ENCODE measurements at places on chromosomes 11 and 22.

DNA sequence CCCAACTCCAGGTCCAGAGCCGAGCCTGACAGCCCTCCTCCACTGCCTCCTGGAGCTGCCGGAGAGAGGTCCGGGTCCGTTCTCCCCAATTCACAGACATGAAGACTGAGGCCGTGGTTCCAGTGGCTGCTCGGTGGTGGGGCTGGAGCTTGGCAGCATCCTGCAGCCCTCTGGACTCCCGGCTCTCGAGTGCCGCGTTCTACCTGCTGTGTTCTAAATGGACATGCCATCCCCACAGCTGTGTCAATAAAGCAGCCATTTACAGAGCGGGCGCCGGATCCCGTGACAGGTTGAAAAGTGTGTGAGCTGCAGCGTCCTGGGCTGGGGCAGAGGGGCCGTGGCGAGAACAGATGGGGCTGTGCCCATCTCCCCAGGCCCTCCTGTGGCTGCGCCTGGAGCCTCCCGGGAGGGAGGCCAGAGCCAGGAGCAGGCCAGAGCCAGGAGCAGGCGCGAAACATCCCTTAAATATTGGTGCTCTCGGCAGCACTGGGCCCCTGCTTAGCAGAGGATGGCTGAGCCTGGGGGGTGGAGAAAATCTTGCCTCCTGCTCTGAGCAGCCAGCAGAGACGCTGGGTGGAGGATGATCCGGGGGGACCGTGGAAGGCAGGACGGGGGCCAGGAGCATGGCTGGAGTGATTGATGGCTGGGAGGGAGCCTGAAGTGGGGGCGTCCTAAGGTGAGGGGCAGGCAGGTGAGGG lies 46.2 kb downstream of the FLRT1 start:
- H3K36me3 ChIP-seq = no peaks in the 10 kb centered on the region
- H3K4me1 ChIP-seq = no peaks in the 10 kb centered on the region
- H3K27me3 ChIP-seq = no peaks in the 10 kb centered on the region
- H3K27ac ChIP-seq = no peak overlapping the region

GRCh38 chr11:65788821-65789220 lies 2.0 kb downstream of the OVOL1 start:
- H3K36me3 ChIP-seq = no peaks in the 10 kb centered on the region
- H3K4me3 ChIP-seq = no peak overlapping the region
- peaks cover 25% of the 10 kb centered on the region for H3K27me3 ChIP-seq
- no peak for DNase-seq
- peaks cover 11% of the 10 kb centered on the region for H3K4me1 ChIP-seq

DNA sequence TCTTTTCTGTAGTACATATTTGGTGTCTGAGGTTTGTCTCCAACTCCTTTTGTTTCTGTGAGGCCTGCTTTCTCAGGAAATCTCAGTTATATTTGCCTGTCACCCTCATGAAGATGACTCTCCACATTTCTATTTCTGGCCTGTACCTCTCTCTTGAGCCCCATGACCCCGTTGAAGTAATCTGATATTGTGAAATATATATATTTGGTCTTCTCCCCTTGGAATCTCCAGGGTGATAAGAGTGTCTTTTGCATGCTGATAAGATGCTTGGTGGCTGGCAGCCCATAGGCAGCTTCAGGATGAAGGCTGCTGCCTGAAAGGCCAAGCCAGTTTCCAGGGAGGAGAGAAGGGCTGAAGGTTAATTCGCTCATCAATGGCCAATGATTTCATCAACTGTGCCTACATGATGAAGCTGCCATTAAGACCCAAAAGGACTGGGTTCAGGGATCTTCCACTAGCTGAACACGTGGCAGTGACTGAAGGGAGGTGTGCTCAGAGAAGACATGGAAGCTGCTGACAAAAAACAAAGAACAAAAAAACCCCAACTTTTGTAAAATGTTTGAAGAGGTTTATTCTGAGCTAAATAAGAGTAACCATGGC lies 67.4 kb downstream of the MICAL2 start:
- H3K36me3 ChIP-seq = peaks cover 60% of the 10 kb centered on the region
- H3K27me3 ChIP-seq = no peaks in the 10 kb centered on the region
- no peak overlapping the region for H3K4me3 ChIP-seq
- DNase-seq = no peak

DNA sequence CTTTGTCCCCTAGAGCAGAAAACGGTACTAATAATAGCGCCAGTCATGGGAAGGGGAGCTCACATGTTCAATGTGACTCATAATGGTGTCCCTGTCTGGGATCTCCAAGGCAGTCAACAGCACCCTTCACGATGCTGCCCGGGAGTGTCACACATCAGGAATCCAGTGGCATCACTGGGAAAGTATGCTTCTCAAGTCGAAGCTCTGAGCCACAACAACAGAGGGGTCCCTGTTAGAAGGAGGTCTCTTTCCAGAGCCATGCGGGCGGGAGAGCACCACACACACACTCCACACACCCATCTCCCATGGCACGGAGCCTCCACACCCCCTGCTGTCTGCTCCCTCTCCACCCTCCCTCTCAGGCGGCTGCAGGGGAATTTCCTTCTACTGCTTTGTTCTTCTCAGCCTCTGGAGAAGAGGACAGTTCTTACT lies 119.7 kb downstream of the ETS1 start:
- H3K36me3 ChIP-seq = peaks cover 91% of the 10 kb centered on the region
- peak overlapping the region; percentile 32 for H3K27ac ChIP-seq
- no peaks in the 10 kb centered on the region for H3K27me3 ChIP-seq
- H3K4me3 ChIP-seq = no peak overlapping the region

DNA sequence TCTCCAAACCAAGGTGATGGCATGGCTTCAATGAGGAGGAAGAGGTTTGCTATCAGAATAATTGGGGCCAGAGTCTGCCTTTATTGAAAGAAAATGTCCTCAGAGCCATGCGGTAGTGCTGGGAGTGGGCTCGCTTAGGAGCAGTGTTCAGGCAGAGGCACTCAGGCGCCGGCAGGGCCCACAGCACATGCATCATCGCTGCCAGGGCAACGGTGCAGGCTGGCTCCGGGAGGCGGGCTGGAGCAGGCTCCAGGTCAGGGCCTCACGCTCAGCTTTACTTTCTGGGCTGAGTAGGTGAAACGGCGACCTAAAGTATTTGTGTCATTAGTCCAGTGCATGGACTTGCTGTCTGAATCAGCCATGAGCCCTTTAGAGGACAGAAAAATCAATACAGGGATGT lies 169.9 kb upstream of the CCDC90B start:
- no peaks in the 10 kb centered on the region for H3K4me1 ChIP-seq
- no peak overlapping the region for H3K4me3 ChIP-seq
- DNase-seq = no peak
- no peaks in the 10 kb centered on the region for H3K36me3 ChIP-seq
- H3K27ac ChIP-seq = no peak overlapping the region

GRCh38 chr11:112225753-112226061 lies 521 bp upstream of the PTS start:
- DNase-seq = no peak
- peak overlapping the region; percentile 67 for H3K27ac ChIP-seq
- peaks cover 25% of the 10 kb centered on the region for H3K36me3 ChIP-seq
- H3K27me3 ChIP-seq = no peaks in the 10 kb centered on the region

DNA sequence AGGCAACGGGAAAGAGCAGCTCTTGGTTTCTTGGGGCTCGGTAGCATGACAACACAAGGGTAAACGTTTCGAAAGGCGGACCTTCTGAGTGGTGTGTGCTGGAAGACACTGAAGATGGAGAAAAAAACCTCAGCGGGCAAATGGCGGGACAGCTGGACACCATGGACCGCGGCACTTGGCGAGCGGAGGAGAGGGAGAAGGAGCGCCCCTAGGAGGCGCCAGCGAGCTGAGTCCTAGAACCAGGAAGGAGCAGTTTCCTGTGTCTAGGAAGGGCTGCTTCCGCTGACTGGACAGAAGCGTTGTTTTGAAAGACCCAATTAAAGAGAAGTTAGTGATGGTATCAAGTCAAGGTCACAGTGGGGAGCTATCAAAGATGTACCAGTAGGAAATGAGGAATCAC lies 44.0 kb upstream of the OPCML start:
- no peaks in the 10 kb centered on the region for H3K4me1 ChIP-seq
- no peak overlapping the region for H3K4me3 ChIP-seq
- no peak overlapping the region for H3K27ac ChIP-seq
- no peaks in the 10 kb centered on the region for H3K27me3 ChIP-seq
- H3K36me3 ChIP-seq = no peaks in the 10 kb centered on the region

GRCh38 chr22:43921370-43921769 lies 2.2 kb upstream of the PNPLA3 start:
- DNase-seq = no peak
- no peaks in the 10 kb centered on the region for H3K36me3 ChIP-seq
- H3K4me3 ChIP-seq = no peak overlapping the region
- no peaks in the 10 kb centered on the region for H3K27me3 ChIP-seq
- H3K4me1 ChIP-seq = peaks cover 29% of the 10 kb centered on the region

- DNase-seq = no peak
- H3K4me1 ChIP-seq = no peaks in the 10 kb centered on the region
- H3K27ac ChIP-seq = no peak overlapping the region
- H3K4me3 ChIP-seq = no peak overlapping the region
Measured at GRCh38 chr11:14269692-14270573, 89.0 kb downstream of the RRAS2 start.

DNA sequence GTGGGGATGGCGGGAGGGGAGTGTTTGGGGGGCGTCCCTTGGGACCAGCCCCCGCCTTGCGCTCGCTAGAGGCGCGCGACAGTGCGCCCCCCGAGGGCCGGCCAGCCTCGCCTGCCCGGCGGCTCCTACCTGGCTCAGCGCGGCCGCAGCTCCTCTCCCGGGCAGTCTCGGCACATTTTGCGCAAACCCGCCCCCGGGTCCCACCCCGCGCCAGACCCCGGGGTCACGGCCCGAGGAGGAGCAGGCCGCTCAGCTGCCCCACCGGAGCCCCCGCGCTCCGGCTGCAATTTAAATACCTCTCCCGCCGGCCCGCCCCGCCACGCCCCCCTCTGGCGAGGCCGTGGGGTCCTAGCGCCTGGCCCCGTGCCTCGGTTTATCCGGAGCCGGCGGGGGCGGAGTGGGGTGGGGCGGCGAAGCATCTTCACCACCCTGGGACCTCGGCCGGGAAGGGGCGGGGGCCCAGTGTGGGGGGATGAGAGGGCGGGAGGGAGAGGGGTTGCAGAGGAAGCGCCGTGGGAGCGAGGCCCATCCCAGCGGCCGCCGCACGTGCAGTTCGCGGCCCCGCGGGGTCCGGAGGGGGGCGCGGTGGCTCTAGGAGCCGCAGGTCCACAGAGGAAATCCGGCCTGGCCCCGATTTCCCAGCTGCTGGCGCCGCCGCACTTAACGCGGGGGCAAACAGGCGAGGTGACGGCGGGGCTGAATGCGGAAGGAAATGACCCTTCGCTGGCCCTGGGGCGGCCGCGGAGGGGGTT lies at the start of gene LRRC32:
LRRC32 (minus strand) TSS at position 263 of the 752 bp plus-strand sequence. CDS start 4,793 bp downstream, outside the sequence.
- peak within 1 kb of the TSS; percentile 18 for H3K4me3 ChIP-seq
- peak; percentile 29 for DNase-seq
- H3K36me3 ChIP-seq = no peaks in the 10 kb centered on the region
- H3K27ac ChIP-seq = no peak within 1 kb of the TSS

DNA sequence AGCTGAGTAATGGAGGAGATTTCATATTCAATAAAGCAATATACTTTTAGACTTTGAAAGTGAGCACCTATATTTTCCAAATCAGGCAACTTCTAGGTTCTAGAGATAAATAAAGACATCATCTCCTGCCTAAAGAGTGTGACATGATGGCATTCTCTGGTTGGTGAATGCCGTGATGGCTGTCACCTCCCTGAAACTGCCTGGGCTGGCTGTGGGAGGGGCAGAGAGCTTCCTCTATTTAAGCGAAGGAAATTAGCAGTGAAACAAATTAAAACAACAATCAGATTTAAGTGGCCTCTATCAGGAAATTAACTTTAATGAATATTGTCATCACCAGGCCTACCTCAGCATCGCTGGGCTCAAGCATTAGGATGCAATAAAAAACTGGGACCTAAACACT lies 113.9 kb downstream of the ARL14EP start:
- no peaks in the 10 kb centered on the region for H3K27me3 ChIP-seq
- no peak overlapping the region for H3K4me3 ChIP-seq
- no peak overlapping the region for H3K27ac ChIP-seq
- no peaks in the 10 kb centered on the region for H3K4me1 ChIP-seq

DNA sequence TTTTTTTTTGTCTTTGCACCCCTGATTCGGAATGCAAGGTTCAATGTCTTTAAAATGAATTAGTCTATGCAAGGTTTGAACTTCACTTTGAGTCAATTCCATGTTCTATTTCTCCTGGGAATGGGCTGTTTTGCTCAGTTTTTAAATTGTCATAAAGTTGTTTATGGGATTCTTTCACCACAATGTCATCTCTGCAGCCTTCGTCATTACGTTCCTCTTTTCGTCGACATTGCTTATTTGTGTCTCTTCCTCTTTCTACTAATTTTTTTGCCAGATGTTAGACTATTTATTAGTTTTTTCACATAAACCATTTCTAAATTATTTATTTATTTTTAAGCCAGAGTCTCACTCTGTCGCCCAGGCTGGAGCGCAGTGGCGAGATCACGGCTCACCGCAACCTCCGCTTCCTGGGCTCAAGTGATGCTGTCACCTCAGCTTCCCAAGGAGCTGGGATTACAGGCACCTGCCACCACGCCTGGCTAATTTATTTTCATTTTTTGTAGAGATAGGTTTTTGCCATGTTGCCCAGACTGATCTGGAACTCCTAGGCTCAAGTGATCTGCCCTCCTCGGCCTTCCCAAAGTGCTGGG lies 7.1 kb upstream of the TNNT3 start:
- H3K4me3 ChIP-seq = no peak overlapping the region
- no peaks in the 10 kb centered on the region for H3K27me3 ChIP-seq
- H3K4me1 ChIP-seq = no peaks in the 10 kb centered on the region
- DNase-seq = no peak
- H3K36me3 ChIP-seq = no peaks in the 10 kb centered on the region
- H3K27ac ChIP-seq = no peak overlapping the region

GRCh38 chr22:46703996-46704370 lies 34.1 kb downstream of the CERK start:
- no peaks in the 10 kb centered on the region for H3K27me3 ChIP-seq
- H3K4me3 ChIP-seq = no peak overlapping the region
- H3K4me1 ChIP-seq = no peaks in the 10 kb centered on the region

DNA sequence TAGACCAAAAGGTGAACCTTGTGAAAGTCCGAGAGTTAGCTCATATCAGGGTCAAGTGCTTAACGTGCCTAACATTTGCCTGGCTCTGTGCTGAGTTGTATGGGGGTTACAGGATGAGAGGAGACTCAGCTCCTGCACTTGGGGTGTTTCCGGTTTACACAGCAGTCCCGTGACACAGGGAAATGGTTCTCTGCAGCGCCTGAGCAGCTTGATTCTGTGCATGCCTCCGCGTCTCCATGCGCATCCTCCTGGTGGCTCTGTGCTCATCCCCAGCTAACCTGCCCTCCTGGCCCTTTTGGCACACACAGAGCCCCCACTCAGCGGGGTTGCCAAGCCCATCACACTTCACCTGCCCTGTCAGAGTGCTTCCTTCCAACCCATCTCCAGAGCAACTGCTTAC lies 238.3 kb upstream of the TBCEL start:
- DNase-seq = no peak
- H3K4me1 ChIP-seq = no peaks in the 10 kb centered on the region
- H3K27ac ChIP-seq = no peak overlapping the region
- no peak overlapping the region for H3K4me3 ChIP-seq

Measured in RWPE2 (cell line).